ENCODE measurements at places on chromosomes 3 and 15.

DNA sequence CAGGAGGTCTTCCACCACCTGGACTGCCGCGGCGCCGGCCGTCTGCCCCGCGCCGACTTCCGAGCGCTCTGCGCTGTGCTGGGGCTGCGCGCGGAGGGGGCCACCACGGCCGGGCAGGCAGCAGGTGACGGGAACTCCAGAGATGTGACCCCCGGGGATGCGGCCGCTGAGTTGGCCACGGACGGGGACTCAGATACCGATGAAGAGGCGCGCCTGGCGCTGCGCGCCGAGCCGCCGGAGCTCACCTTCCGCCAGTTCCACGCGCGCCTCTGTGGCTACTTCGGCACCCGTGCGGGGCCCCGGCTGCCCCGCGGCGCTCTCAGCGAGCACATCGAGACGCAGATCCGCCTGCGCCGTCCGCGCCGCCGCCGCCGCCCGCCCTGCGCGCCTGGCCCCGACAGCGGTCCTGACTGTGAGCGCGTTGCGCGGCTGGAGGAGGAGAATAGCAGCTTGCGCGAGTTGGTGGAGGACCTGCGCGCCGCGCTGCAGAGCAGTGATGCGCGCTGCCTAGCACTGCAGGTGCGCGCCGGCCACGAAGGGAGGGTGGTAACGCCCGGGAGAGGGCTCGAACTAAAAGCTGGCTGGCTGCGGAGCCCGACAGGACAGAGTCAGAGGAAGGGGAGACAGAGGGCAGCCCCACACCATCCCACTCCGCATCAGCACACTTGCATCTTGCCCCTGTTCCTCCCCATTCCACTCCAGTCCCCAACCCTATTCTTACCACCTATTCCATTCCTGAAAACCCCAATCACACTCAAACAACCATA lies 885 bp downstream of the EFCC1 start:
- DNase-seq, result no peak

DNA sequence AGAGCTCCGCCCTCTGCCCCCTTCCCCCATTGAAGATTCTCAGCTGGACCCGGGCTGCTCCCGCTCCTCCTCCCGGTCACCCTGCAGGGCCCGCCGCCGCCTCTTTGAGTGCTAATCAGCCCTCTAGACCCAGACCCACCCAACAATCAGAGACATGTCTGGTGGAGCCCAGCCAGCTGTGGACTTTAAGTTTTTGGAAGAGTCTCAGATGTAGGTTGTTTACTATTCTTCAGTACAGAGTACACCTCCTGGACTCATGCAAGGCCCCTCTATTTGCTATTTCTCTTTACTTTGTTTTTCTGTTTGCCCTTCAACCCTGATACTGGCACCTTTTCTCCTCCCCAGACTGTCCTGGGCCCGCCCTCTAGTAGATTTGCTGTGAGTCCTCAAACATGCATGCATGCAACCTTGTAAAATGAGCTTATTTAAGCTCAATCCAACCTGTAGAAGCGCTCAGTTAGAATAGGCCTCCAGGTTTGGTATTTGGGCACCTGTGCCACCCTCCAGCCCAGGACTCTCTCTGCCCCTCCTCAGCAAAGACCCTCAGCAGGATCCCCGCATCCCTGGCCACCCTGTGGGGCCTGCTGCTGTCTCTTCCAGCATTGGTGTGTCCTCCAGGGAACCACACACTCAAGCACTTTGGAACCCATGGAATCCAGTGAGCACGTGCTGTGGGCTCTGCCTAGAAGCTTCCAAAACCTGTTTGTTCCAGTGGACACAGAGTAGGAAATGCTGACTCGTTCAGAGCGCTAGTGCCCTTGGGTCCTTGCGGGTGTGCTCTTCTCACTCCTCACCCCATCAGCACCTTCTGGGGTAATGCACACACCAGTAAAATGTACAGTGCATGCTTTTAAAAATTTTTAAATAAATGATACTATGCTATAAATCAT lies 4.6 kb downstream of the PRR23E start:
- DNase-seq, result no peak

DNA sequence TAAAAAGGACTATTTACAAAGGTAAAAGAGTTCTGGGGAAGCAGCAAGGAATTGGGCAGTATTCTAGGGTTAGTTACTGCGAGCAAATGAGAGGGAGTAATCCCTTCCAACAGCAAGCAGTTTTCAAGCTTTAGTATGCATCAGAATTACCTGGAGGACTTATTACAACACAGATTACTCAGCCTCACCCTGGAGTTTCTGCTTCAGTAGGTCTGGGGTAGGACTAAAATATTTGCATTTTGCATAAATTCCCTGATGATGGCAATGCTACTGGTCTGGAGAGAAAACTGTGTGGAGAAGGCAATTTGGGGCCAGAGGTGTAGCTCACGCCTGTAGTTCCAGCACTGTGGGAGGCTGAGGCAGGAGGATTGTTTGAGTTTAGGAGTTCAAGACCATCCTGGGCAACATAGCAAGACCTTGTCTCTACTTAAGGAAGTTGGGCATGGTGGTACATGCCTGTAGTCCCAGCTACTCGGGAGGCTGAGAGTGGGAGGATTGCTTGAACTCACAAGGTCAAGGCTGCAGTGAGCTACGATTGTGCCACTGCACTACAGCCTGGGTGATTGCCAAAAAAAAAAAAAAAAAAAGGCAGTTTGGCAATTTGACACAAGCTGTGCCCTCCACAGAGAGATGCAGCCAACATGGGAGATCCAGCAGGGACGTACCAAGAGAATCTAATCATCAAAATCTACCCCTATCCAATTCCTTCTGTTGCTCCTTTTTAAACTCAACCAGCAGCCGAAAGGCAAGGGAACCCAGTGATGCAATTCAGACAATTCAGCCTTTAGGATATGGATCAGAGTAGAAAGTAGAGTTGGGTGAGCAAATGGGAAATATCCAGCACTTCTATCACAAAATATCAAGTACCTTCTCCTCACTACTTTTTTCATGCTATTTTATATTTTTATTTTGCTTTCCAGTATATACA lies 27.1 kb upstream of the AP4E1 start:
- peak; percentile 21 for DNase-seq

- no peak for DNase-seq
Observed at GRCh38 chr3:62287392-62287927, 85.9 kb downstream of the FEZF2 start.

- DNase-seq, result no peak
Observed at GRCh38 chr3:149369991-149370866, 7.2 kb downstream of the TM4SF1 start.

DNA sequence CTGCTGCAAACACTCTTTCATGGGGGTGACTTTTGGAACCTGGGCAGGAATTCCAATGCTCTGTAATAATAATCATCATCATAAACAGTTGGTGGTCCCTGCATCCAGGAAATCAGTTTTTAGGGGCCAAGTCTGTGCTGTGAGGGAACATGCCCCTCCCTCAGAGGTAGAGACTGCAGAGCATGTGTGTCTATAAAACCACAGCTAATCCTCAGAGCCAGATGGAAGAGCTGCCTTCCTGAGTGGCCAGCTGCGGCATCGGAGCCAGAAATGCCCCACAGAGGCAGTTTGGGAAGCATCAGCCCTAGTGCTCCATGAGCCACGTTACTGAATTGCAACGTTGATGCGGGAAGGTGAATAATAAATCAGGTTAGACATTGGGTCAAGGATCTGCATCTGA lies 12.9 kb upstream of the TPM1 start:
- peak; percentile 19 for DNase-seq

DNA sequence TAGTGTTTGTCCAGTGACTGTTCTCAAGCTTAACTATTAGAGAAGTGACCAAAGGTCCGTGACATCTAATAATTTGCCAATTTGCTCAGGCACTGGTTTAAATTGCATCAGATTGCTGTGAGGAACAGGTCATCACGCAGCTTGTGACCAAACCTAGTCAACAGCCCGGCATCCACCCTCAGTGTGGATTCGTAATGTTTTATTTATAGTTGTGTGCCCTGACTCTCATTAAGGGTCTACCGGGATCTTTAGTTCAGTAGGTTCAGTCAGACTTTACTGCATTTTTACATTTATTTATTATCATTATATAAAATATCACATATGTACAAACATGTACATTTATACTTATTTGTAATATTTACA lies 46.4 kb upstream of the PGPEP1L start:
- DNase-seq, result peak; percentile 28

DNA sequence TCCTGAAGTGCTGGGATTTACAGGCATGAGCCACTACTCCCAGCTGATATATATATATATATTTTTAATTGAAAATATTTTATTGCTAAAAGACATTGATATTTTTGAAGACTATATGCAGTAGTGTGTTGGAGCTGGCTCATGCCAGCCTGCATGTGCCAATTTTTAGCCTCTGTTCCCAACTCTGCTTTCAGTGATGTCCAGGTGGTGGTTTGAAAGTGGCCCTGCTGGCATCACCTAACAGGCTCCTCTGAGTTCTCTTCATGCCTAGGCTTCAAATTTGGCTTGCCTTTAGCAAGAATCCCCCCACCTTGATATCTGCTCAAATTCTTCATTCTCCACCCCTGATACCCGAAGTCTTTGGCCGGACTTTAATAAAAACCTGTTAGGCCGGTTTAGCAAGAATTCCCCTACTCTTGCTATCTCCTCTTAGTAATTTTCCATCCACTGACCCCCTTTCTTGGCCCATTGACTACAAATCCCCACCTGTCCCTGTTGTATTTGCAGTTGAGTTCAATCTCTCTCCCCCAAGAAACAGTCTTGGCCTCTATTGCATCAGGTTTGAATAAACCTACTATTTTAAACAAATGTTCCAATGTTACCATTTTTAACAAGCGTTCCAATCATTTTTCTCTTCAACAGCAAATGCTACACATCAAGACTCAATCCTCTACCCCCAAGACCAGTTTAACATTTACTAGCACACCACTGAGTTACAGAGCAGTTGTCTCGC lies 23.9 kb upstream of the CTSH start:
- no peak for DNase-seq

DNA sequence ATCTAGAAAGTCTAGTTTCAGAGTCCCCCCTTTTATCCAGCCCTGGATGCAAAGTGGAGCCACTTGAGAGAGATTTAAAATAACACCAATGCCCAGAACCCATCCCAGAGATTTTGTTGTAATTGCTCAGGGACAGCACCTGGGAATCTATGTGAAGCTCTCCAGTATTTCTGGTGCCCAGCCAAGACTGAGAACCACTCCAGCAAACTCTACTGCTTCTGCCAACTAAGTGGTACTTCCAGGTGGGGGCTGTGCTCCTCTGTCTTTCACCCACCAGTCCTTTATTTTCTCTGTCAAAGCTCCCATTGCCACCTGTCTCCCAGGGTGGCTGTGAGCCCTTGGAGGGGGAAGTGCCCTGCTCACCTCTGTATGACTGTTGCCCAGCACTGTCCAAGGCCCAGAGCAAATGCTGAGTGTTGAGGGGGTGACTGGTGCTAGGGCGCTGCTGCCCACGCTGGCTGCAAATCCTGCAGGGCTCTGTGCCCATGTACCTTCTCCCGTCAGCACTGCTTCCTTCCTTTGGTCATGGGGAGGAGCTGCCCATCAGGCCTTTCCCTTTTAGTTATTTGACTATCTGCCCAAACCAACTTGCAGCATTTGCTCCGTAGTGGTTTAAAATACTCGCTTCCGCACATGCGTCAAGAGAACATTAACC lies 9.4 kb downstream of the CLSTN2 start:
- no peak for DNase-seq

GRCh38 chr3:14691719-14692118 lies 16.8 kb downstream of the C3orf20 start:
- no peak for DNase-seq

DNA sequence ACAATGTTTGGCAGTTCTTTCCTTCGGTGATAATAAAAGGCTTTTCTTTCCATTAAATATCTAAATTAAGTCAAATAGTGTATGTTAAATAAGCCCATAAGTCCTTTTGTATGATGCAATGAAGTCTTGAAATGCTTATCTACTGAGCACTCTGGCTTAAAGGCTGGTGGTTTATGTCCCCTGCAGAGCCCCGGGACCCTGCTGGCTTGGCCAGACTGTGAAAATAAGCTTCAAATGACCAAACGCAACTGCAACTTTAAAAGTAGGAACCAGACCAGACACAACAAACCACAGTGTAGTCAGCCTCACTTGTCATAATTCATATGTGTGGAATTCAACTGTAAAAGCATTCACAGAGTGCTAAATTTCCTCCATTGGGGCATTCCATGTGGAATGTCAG lies 72.5 kb downstream of the FOXP1 start:
- peak; percentile 43 for DNase-seq

DNA sequence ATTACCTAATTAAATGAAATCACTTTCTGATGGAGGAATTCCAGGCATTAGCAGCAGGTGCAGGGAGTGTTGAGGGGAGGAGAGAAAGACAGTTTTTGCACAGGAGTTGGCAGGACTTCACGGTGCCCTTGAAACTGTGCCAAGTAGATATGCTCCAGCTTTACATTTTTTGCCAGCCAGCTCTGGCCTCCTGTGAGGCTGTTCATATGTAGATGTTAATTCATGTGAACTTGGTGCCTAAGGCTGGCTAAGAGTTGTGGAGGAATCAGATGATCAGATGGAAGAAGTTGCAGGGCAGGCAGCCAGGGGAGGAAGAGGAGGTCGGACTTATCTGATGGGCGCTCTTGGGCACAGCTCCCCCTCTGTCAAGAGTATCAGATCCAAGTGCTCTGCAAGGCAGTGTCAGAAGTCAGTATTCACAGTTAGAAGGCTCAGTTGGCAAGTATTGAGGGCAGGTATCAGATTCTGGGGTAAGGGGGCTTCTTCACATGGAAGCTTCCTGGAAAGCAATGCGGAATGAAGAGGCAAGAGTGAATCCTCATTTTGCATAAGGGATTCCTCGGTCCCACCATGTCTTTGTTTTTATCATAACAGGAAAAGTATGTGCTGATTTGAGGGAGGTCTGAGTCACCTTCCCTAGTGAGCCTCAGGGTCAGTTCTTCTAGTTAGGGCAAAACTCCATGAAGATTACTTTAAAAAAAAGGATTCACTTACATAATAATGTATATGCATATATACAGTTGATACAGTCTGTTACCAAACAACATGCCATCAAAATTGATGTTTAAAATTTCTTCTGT lies 172.6 kb upstream of the UMPS start:
- DNase-seq, result peak; percentile 21

- no peak for DNase-seq
Observed at GRCh38 chr15:75749820-75750219, 37.2 kb upstream of the CSPG4 start.

DNA sequence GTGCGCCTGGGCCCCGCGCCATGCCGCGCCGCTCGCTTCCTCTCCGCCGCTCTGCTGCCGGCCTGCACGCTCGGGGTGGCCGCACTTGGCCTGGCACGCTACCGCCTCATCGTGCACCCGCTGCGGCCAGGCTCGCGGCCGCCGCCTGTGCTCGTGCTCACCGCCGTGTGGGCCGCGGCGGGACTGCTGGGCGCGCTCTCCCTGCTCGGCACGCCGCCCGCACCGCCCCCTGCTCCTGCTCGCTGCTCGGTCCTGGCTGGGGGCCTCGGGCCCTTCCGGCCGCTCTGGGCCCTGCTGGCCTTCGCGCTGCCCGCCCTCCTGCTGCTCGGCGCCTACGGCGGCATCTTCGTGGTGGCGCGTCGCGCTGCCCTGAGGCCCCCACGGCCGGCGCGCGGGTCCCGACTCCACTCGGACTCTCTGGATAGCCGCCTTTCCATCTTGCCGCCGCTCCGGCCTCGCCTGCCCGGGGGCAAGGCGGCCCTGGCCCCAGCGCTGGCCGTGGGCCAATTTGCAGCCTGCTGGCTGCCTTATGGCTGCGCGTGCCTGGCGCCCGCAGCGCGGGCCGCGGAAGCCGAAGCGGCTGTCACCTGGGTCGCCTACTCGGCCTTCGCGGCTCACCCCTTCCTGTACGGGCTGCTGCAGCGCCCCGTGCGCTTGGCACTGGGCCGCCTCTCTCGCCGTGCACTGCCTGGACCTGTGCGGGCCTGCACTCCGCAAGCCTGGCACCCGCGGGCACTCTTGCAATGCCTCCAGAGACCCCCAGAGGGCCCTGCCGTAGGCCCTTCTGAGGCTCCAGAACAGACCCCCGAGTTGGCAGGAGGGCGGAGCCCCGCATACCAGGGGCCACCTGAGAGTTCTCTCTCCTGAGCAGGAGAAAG lies 951 bp downstream of the GPR62 start:
- DNase-seq, result peak; percentile 57

GRCh38 chr3:183306798-183307671 lies 54.0 kb downstream of the B3GNT5 start:
- DNase-seq, result peak; percentile 82
